ENCODE measurements at places on chromosomes 12 and 14.

- no peak for DNase-seq
These were observed 101.7 kb downstream of the ZFP36L1 start for GRCh38 chr14:68691031-68691791.

DNA sequence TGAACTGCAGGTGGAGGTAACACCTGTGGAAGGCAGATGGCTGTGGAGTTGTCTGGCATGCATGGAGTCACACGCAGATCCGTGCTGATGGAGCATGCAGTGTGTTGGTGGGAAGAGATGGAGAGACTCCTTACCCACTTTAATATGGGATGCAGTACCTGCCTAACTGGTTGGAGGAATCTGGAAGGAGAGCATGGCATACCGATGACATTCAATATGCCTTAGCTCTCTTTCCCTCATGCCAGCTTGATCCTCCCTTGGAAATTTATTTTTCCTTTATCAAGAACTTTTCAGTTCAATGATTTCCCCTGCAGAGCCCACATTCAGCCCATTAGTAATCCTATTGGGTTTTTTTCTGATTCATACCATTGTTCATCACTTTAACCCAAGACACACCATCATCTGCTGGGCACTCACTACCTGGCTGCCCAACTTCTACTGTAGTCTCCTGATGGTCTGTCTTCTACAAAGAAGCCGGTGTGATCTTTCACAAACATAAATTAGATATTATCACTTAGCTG is 25.9 kb upstream of the NR2C1 start:
- no peak for DNase-seq

DNA sequence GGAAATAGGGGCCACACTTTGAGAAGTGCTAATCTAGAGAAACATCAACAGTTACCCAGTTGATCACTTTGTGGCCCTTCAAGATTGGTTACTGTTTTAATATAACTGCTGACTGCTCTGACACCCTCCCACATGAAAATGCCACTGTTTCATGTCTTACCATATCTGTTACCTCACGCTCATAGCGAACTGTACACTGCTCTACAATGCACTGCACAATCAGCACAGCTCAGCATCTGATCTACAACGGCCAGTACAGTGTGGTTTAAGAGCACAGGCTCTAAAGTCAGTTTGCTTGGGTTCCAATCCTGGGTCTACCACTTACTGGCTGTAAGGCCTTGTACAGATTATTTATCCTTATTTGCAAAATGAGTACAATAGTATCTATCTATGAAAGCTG is 39.1 kb downstream of the SPPL3 start:
- DNase-seq = no peak

- no peak for DNase-seq
These were observed 138.7 kb downstream of the EGLN3 start for GRCh38 chr14:33812181-33812580.

GRCh38 chr12:95943330-95943842 is at the start of gene AMDHD1:
Gene AMDHD1, plus strand, starts transcription at chr12:95943331. Its CDS starts 68 bp downstream, at chr12:95943399.
- DNase-seq = no peak

- no peak for DNase-seq
These were observed 198.5 kb upstream of the PWP1 start for GRCh38 chr12:107487011-107487680.

GRCh38 chr14:56482310-56482911 is 97.2 kb upstream of the TMEM260 start:
- peak; percentile 17 for DNase-seq

- DNase-seq = peak; percentile 91
These were observed 4.8 kb downstream of the ELK3 start for GRCh38 chr12:96198965-96199364.

GRCh38 chr12:10235761-10236631 is 23.3 kb downstream of the GABARAPL1 start:
- DNase-seq = peak; percentile 12

DNA sequence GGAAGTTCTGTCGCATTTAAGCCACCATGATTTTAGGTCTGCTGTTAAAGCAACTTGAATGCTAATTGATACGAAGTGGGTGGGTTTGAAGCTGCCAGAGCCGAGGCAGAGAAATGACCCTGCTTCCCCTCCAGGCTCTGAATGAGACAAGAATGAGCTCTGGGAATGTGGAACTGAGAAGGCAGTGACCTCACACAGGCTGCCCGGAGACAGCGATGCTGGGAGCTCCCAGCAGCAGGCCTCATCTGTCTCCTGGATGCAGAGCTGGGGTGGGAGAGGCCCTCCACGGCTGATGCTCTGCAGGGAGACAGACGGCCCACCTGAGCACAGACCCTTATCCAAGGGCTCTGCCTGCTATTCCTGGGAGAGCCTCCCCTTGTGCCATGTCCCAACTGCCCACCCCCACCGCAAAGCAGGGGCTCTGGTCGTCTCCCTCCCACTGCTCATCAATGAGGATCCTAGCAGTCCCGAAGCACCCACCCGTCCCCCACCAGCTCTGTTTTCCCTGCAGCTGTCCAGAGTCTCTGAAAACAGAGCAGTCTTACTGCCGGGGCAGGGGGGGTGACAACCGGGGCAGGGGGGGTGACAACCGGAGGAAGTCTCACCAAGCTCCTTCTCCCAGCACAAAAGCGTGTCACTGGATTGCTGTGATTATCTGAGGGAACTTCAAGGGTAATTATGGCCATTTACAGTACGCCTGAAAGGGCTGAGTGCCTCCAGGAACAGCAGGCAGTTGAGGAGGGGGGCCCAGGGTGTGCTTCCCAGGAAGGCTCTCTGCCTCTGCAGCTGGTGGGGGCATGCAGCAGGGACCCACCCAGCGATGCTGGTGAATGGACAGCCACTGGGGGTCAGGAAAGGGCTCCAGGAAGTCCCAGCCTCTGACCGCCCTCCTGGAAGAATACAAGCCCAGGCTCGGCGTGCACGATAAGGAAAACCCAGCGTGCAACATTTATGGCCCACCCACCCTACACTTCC is 67.8 kb downstream of the CHGA start:
- DNase-seq = no peak

- DNase-seq = no peak
These were observed 283.1 kb downstream of the CACNA1C start for GRCh38 chr12:2335916-2336315.

DNA sequence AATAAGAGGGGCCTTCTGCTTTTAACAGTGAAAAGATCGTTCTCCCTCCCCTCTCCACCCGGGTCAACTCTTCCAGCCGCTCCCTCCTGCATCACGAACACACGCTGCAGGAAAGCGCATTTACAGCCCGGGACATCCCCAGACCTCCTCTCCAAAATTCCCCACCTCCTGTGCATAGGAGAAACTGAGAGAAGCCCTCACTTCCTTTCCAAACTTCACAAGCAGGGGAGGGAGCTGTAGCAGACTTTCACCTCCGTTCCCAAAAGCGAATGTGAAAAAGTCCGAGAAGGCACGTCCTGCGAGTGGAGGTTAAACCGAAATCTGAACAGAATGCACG is 513 bp downstream of the BCAT1 start:
- no peak for DNase-seq

GRCh38 chr14:80425686-80426085 is 214.4 kb upstream of the DIO2 start:
- peak; percentile 80 for DNase-seq

- no peak for DNase-seq
These were observed 28.5 kb upstream of the TUBA1C start for GRCh38 chr12:49236423-49236822.

GRCh38 chr12:6277982-6278438 is 32.5 kb upstream of the PLEKHG6 start:
- no peak for DNase-seq

- DNase-seq = no peak
These were observed 154.9 kb downstream of the DYRK2 start for GRCh38 chr12:67803278-67803993.

GRCh38 chr14:94964181-94964580 is 193.1 kb downstream of the DICER1 start:
- DNase-seq = no peak

- no peak for DNase-seq
These were observed 441.1 kb downstream of the BCAT1 start for GRCh38 chr12:24507827-24508226.

DNA sequence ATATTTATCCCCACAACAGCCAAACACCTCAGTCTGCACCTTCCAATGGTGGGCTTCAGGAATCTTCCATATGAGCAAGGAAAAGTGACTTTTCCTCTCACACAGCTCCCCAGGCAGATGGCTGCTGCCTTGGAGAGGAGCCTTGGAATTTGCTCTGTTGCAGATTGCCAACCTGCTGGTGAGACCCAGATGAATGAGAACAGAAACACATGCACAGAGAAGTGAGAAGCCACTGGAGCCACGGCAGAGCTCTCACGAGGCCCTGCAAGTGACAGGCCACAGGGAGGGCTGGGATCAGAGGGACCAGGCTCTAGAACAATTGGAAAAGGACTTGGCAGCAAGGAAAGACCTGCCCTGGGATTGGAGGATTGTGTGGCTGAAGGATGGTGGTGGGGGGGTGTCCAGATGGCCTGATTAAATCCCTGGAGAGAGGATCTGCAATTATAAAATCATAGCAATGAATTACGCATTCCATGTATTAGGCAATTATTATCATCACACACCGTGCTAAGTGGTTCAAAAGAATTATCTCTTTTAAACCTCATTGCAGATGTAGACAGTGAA is 84.9 kb upstream of the PWP1 start:
- DNase-seq = no peak

DNA sequence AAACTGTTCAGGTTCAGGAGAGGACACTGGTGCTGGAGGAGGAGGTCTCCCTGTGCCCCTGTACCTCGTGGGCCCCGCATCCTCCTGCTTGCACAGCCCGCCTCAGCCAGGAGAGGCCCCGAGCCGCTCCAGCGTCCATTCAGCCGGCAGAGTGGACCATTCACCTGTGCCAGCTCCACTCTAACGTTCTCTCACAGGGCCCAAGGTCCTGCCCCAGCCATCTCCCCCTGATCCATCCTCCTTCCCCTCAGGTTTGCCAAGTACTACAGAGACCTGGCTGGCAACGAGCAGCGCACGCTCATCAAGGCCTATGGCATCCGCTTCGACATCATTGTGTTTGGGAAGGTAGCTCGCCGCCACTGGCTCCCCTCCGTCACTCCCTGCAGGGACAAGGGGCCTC is 22.2 kb downstream of the P2RX4 start:
- no peak for DNase-seq

DNA sequence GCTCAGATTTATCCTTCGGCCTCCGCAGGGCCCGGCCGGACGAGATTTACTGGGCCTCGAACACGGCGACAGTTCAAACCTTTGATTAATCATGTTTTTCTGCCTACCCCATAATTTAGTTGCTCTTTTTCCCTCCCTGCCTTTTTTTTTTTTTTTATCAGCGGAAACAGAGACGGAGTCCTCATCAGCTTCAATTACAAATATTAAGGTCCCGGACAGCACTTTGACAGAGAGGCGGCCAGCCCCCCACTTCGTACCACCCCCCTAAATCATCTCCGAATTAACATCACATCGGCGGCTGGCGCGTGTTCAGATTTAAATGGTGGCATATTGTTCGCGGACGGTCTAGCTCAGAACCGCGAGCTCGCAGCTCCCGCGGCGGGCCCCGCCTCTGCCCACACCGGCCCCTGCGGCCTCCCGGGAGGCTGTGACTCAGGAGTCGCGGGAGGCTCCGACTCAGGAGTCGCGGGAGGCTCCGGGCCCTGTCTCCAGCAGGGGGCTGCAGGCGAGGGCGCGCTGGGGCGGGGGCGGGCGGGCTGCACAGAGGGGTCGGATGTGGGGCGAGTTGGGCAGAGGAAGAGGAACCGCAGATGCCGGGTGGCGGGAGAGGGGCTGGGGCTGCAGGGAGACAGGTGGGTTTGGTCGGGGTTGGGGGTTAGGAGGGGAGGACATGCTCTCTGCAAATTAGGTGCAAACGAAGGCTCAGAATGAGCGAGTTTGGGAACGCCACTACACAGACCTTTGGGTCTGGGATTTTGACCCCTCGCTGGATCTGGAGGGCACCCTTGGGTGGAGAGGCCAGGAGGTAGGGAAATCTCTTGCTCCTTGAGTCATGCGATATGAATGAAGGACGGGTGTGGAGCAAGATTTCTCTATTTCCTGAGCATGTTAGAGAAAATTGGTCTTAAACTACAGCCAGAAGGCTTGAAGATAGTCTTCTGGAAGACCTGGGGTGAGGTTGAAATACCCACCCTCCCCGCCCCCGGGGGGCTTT is 19.6 kb upstream of the ATP5MC2 start:
- no peak for DNase-seq

GRCh38 chr12:96421014-96421413 is 20.8 kb upstream of the CDK17 start:
- no peak for DNase-seq

DNA sequence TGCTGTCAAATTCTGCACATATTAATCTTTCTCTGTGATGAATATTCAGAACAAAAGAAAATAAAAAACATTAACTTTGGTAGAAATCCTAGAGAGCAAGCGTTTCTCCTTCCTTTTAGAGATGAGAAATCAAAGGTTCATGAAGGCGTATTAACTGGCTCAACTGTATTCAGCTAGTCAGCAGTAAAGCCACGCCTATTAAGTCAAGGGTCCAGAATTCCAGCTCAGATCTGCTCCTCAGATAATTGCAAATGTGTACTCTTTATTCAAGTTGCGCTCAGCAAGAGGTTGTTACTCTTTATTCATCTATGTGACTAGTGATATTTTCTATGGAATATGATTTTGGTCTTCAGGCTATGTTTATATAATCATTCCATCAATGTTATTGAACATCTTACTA is 13.1 kb upstream of the POC1B start:
- no peak for DNase-seq

GRCh38 chr12:113157218-113157859 is 7.8 kb downstream of the CFAP73 start:
- DNase-seq = no peak

DNA sequence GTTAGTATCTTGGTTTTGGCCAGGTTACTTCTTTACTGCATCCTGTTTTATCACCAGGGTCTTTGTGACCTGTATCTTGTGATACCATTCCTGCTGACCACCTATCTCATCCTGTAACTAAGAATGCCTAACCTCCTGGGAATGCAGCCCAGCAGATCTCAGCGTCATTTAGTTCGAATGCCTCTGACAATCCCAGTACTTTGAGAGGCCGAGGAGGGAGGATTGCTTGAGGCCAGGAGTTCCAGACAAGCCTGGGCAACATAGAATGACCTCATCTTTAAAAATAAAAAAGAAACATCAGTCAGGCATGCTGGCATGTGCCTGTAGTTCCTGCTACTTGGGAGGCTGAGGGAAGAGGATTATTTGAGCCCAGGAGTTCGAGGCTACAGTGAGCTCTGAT is 206.5 kb downstream of the SUDS3 start:
- no peak for DNase-seq

DNA sequence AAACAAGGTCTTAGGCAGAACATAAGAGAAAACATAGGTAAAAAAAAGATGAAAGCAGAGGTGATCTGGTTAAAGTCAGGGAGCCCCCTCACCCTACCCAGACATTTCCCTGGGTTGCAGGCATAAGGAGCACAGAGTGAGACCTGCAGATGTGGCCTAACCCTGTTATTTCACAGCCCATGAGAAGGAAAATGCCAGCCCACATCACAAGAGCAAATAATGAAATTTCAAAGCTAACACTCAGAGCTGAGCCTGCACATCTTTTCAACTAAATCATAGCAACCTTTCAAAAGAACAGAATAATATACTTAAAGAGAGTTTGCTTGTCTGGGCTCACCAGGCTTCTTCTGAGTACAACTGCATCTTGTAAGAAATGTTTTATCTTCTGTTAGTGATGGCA is 295.4 kb downstream of the RPAP3 start:
- DNase-seq = no peak

GRCh38 chr14:89746654-89747053 is 207.9 kb downstream of the EFCAB11 start:
- DNase-seq = no peak
